ENCODE measurements at places on chromosomes 2 and 18.

GRCh38 chr2:3108710-3109702 lies 268.6 kb downstream of the EIPR1 start:
- DNase-seq: no peak

DNA sequence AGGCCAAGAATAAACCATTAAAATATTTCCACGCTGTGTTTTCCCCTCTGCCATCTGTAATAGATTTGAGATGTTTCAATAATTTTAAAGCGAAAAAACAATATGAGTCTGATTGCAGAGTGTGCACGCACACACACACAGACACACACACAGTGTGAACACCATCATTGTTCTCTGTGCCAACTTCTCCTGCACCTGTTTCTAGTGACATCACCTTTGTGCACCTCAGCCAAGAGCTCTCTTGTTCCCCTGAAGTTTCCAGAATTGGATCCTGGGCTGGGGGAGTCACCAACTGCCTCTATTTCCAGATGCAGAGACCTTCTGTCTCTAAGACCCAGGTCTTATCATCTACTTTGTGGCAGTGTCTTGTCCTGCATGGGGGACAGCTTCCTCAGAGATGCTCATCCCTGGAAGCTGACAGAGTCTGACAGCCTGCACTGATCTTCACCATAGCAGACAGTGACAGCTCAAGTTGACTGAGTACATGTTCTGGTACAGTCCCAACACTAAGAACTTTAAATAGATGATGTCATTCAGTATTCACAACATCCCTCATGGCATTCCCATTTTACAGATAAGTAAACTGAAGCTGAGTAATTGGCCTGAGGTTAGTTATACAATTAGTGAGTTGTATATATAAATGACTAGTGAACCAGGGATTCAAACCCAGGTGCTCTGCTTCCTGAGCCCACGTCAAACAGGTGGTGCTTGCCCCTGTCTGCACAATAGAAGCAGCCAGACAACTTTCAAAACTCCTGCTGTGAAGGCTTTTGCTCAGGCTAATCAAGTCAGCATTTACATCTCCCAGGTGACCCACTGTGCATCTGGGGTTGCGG lies 39.4 kb downstream of the ACOXL start:
- DNase-seq: no peak

GRCh38 chr18:76412818-76413565 lies 82.0 kb downstream of the ZNF516 start:
- no peak for DNase-seq

GRCh38 chr2:6421888-6422287 lies 443.8 kb downstream of the CMPK2 start:
- DNase-seq: no peak

- no peak for DNase-seq
Measured at GRCh38 chr2:140949932-140950331, 1180.9 kb downstream of the LRP1B start.

GRCh38 chr2:1518867-1519530 lies 105.7 kb downstream of the TPO start:
- DNase-seq: peak; percentile 59
